Endothelial cell (in vitro differentiated cells): ENCODE measurements at places on chromosomes 5 and 9. TPM values are rescaled to one million over a fixed set of nuclear protein-coding genes. Genes with fewer than 3 reads are reported as not detected.

Gene MAT2B
- 25.2 TPM for total RNA-seq

Gene AQP3
- 6.0 TPM for total RNA-seq

Gene GGTA1
- total RNA-seq = 19.7 TPM

Gene LCN6
- not detected for total RNA-seq

Gene HNRNPA0
- total RNA-seq = 57.1 TPM

Gene SLCO6A1
- 0.51 TPM for total RNA-seq

Gene RNF180
- 7.8 TPM for total RNA-seq

Gene HAVCR2
- total RNA-seq = 0.15 TPM

Gene TIFAB
- total RNA-seq = not detected

Gene TEX48
- not detected for total RNA-seq

Gene FOXD4L5
- 0.10 TPM for total RNA-seq

Gene CENPH
- 13.1 TPM for total RNA-seq

Gene NR2F1
- 2.1 TPM for total RNA-seq

Gene RANBP6
- 19.1 TPM for total RNA-seq

Gene IFNA21
- not detected for total RNA-seq

Gene DRD1
- 0.18 TPM for total RNA-seq

Gene PLPPR1
- total RNA-seq = 0.15 TPM

Gene IL13
- not detected for total RNA-seq

Gene CARD9
- 0.41 TPM for total RNA-seq
